ENCODE measurements at places on chromosomes 5 and 9.

DNA sequence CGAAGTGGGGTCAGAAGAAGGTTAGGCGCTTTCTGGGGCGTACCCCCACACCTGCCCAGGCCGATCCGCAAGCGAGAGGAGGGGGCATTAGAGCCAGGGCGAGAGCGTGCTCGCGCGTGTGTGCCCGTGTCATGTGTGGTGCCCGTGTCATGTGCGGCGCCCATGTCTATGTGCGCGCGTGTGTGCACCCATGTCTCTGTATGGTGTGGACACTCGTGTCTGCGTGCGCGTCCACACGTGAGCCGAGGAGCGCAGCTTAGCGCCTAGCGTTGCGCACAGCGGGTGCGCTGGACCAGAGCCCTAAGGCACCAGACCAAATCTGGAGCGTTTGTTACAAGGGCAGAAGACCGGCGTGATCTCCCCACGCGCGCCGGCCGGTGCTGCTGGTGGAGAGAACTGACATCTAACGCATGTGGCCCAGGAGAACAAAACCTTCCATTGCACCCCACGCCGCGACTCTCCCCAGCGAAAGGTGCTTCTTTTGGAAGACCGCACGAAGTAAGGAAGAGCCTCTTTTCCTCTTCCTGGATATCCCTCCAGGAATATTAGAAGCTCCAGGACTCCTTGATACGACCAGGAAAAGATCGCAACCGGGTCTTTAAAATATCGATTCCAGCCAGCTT is 644 bp downstream of the NIM1K start:
- no peak for DNase-seq

GRCh38 chr5:73488806-73489205 is 9.4 kb upstream of the BTF3 start:
- no peak for DNase-seq

GRCh38 chr5:135195270-135195608 is 161.2 kb upstream of the PITX1 start:
- DNase-seq, result no peak

DNA sequence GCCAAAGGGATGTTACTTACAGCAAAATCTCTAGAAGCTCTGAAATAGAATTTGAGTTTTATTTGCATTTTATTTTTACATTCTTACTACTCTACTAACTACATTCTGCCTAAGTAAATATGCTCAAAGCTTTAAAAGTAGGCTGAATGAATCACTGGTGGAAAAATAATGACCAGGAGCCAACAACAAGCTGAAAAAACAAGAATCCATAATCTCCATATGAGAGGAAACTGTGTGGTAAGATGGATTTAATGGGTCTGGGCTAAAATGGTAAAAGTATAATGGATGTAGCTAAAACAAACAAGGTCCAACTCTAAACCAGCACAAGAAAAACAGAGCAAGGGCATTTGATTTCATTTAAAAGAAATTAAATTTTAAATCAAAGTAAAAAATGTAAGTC is 525.8 kb upstream of the FTMT start:
- no peak for DNase-seq

GRCh38 chr9:36486329-36486932 is 86.3 kb upstream of the MELK start:
- no peak for DNase-seq

GRCh38 chr5:14216902-14217301 is 73.8 kb downstream of the TRIO start:
- no peak for DNase-seq

DNA sequence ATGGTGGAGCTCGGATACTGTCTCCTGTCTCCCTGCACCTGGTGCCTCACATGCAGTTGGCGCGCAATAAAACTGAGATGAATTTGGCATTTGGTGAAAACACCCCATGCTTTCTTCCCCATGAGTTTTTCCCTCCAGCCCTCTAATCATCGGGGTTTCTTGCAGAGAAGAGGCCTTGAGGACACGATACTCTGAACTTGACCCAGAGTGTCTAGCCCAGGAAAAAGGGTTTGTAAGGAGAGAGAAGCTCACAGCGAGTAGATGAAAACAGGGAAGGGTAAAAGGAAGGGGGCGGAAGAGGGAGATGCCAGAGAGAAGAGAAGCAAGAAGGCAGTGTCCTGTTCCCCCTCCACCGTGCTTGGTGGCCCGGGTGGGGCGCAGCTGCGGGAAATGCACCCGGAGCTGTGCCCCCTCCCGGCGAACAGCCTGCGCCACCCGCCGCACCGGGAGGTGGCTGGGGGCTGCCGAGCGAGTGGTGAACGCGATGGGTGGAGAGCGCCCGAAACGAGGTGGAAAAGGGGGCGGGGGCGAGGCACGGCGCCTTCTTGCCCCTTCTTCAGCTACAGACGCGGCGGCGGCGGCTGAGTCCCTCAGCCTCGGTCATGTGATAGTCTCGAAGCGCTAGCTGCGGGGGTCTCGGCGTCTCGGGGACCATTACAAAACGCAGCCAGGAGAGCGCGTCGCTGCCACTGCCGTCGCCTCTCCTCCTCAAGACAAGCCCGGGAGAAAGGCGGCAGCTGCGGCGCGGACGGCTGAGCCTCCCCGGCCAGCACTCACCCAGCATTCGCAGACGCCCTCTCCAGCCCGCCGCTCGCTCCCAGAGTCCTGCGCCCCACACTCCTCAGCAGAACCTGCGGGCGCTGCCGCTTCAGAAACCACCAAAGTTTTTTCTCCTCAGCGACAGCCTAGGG is 1.1 kb upstream of the FOXB2 start:
- no peak for DNase-seq

DNA sequence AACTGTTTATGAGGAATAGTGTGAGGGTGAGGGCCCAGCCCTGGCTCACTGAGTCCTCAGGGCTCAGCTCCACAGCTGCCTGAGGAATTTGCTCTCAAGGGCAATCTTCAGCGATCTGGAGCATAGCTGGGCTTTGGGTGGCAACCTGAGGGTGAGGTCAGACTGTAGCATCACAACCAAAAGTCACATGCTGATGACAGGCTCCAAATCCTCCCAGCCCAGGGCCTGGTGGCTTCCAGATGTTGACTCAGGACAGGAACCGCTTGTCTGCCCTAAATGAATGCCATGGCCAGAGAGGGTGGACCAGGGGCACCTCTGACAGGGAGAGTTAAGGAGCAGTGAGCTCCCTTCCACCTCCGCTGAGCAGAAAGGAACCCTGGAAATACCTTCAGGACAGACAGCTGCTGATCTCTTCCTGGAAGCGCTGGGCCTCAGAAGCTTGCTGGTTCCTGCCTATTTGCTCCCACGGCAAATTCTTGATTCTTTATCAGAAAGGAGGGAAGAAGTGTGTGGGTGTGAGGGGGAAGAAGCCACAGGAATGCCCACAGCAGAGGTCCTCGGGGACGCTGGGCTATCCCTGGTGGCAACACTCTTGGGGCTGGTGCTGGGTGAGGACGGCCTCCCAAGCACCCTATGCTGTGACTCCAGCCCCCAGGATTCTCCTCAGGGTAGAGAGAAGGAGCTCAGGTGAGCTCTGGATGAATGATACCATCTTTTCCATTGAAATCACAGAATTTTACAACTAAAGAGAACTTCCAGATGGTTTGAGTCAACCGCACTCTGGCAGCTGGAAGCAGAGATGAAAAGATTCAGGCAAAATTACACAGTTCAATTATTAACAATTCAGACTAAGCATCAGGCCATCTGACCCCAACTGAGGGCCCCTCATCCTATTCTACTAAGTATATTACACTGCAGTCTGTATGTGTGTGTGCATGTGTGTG is 13.8 kb upstream of the CTSL start:
- DNase-seq, result no peak

DNA sequence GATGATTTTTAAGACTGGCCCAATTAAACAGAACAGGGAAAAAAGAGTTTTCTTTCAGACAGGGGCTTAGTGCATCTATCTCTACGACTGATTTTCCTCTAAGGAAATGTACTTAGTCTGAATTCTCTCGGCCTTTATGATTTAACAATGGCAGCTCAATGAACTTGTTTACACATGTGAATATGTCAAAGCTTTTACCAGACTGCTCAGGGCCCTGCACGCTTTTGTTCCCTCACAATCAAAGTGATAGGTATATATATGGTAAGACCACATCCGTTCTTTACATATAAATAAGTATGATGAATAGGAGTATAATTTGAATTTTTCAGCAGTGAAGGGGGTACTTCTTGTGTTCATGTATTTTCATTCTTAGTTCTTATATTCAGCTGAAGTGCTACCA is 27.6 kb downstream of the LEAP2 start:
- DNase-seq, result no peak

DNA sequence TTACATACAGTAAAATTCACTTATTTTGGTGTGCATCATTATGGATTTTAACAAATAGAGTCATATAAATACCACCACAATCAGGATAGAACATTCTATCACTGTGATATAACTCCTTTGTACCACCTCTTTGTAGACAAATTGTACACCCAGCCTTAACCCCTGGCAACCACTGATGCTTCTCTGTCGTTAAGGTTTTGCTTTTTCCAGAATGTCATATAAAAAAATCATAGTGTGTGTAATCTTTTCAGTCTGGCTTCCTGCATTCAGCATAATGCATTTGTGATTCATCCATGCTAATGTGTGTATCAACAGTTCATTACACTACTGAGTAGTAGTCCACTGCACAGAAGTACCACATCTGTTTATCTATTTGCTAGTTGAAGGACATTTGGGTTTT is 81.2 kb downstream of the ARSB start:
- DNase-seq, result no peak

- DNase-seq, result no peak
These were observed 207.7 kb downstream of the PIK3R1 start for GRCh38 chr5:68423154-68423811.

GRCh38 chr5:65041296-65042158 is 272.8 kb downstream of the CWC27 start:
- DNase-seq, result no peak

GRCh38 chr5:130964231-130965202 is 200.5 kb downstream of the HINT1 start:
- no peak for DNase-seq

GRCh38 chr5:91245074-91245452 is 138.1 kb downstream of the ARRDC3 start:
- no peak for DNase-seq

DNA sequence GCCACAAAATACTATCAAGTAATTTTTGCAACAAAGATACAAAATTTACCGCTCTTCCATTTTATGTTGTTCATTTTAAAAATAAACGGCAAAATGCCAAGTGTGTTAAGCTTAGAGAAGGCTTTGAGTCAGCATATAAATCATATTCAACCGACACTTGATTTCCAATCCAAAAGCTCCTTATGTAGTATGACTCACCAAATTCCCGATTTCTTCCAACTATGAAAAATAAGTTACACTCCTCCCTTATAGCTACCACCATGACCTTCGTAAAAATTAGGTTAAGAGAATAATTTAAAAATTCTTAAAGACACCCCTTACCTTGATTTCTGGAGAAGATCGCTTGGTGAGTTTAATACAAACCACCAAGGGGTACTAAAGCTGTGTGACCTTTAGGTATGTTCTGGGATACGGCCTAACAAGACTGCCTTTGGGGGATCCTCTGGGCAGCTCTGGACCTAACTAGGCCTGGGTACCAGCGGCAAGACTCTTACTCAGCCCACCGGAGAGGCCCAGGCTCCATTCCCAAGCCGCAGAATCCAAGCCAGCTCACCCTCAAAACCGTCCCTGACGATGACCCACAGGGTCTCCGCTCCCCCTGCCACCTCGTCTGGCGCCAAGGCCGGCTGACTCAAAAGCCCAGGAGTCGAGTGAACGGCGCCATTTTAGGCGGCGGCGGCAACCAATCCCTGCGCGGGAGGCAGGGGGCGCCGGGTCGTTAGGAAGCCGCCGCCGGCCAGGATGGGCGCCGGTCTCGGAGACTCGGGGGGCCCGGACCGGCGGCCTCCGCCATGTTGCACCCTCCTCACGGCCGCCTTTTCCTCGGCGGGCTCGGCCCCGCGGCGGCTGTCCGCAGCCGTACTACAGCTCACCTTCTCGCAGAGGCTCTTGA is 739 bp downstream of the PPP2CA start:
- DNase-seq, result no peak

DNA sequence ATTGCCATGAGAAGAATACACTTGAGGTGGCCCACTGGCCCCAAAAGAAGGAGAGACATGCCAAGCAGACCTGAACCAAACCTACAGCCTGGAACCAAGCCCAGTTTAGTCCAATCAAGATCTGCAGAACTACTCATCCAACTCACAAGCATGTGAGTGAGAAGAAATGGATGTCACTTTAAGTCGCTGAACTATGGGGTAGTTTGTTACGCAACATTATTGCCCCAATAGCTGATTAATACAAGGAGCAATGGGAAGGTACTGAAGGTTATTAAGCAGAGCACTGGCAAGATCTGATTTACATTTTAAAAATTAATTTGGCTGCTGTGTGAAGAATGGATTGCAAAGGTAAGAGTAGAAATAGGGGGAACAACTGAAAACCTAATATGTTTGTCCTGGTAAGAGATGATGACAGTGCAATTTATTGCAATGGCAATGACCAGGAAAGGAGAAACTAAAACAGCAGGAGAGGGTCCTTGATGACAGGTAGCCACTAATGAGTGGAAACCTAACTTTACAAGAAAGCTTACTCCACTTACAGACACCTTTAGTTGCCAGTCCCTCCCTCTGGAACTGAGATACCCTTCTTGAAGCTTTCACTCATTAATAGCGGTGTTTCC is 132.9 kb upstream of the GRIA1 start:
- DNase-seq, result no peak

DNA sequence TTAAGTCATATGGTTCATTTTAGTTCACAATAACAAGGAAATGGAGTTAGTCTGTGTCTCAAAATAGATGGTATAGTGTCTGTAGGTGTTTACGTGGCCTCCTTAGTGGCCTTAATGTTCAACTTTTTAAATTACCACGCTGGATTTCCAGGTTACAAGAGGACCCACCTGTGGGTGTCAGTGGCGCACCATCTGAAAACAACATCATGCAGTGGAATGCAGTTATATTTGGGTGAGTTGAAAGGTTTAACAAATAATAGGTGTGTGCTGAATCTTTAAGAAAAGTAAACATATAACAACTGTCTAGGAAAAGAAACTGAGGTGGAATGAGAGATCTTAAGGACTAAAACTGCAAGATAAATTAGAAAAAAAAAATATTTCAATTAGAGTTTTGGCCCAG is 2.9 kb downstream of the UBE2B start:
- DNase-seq, result no peak

DNA sequence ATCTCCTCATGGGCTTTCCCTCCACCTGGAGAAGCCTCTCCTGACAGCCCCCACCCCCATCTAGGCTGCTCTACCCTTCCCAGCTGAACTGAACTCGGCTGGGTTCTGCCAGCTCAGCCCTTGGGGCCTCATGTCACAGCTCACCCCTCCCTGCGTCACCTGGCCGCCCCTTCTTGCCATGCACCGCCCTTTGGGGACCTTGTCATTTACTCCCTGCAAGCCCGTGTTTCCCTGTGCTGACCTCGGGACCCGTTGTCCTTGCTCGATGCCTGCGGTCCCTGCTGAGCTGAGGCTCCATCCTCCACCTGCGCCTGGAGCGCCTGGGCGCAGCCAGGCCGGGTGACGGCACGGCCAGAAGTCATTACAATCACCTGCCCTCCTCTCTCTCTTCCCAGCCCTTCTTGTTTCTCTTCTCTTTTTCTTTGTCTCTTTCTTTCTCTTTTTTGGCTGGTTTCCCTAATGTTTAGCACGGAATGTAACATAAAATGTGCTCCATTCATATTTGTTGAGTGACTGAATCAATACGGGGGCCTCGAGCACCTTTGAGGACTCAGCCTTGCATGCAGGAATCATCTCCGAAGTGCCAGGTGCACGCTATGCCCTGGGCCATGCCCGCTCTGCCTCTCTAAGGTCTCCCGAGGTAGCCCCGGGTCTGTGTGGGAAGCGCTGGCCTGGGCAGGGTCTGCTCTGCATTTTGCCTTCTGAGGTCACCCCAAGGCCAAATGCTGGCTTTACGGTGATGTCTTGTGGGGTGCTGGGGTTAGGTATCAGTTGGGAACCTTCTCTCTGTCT is 48.1 kb upstream of the COL5A1 start:
- DNase-seq, result no peak

GRCh38 chr5:56337715-56338319 is 104.7 kb upstream of the ANKRD55 start:
- DNase-seq, result no peak
